ENCODE measurements at places on chromosomes 1 and 21.

- DNase-seq, result peak; percentile 40
These were observed 92.9 kb downstream of the PIGK start for GRCh38 chr1:77126307-77126706.

DNA sequence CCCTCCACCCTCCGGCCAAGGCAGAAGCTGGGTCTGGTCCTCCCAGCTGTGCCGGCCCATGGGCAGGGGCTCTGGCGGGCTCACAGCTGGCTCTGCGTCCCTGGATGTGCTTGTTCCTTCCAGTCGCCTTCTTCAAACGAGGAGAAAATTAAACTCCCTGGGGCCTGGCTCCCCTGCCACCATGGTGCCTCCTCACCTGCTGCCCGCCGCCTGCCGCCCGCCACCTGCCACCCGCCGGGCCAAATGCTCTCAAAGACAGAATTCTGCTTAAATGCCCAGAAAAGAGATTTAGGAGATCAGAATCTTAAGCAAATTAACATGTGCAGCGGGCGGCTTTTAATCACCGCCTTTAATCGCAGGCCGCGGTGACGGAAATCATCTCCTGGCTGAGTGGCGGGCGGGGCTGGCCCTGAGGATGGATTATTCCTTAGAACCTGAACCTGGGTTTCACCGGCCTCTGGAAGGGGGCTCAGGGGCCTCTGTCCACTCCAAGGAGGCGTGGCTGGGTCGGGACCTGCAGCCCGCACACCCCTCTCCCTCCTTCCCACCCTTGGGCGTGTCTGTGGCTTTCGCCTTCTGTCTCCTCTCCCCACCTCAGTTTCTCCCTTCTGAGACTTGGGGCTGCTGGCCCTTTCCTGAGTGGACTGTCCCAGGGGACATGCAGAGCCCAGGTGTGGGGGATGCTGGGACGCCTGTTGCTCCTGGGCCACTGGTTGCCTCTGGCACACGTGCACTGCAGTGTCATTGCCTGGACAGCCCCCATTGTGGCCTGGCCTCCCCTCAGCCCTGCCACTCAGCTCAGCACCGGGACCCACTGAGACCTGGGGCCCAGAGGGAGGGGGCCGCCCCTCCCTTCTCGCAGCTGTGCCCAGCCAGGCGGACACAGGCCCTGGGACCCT lies 10.5 kb upstream of the PLCH2 start:
- DNase-seq, result no peak

DNA sequence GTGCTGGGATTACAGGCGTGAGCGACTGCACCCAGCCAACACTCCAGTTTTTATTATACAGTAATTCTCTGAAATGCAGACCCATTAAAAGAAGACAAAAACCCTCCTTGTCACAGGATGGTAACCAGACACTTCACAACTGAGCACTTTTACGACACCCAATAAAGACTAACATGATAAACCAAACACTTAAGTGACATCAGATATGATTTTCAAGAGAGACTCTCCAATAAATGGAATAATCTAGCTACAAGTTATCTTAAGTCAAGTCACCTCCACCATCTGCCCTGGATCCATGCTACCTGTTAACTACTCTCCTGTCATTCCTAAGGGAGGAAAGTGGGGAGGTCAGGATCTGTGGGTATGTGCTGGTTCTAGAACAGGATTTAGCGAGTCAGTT lies 5.6 kb downstream of the GNG12 start:
- DNase-seq, result no peak

- no peak for DNase-seq
These were observed 7.8 kb downstream of the STMN1 start for GRCh38 chr1:25898223-25899015.

GRCh38 chr1:79295967-79296366 lies 289.4 kb upstream of the ADGRL4 start:
- DNase-seq, result no peak

GRCh38 chr1:230333590-230334446 lies 92.3 kb downstream of the PGBD5 start:
- DNase-seq, result no peak

DNA sequence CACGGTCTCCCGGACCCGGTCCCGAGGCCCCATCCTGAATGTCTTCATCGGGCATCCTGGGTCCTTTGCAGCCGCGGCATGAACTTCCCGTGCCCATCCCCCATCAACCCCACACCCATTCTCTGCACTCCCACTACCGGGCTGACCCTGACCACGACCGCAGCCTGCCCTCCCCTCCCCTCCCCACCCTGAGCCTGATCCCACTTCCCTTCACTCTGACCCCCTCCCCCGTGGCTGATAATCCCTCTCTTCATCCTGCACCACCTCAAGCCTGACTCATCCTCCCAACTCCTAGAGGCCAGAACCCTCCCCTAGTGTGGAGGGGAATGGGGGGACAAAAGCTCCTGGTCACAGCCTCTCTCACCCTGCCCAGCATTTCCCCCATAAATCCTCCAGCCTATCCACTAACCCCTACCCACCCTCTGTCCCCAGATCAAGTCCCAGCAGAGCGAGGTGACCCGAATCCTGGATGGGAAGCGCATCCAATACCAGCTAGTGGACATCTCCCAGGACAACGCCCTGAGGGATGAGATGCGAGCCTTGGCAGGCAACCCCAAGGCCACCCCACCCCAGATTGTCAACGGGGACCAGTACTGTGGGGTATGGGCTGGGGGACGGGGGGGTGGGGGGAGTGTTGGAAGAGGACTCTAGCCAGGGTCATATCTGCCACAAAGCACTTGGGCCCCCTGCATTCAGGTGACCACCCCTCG lies 602 bp downstream of the SH3BGRL3 start:
- DNase-seq, result no peak

DNA sequence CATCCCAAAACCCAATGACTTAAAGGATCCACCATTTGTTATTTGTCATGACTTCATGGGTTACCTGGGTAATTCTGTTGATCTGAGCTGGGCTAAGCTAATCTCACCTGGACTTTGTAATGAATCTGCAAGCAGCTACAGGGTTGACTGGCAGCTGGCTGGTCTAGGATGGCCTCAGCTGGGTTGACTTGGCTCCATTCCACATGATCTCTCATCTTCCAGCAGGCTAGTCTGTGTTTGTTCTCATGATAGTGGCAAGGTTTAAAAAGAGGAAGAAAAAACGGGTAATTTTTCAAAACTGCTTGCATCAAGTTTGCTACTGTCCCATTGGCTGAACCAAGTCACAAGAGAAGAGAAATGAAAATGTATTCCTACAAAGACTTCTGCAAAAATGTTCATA lies 24.8 kb upstream of the ZMYM4 start:
- no peak for DNase-seq

- no peak for DNase-seq
These were observed 12.4 kb upstream of the RBM15 start for GRCh38 chr1:110326826-110327225.

Measured in fibroblast of skin of left biceps (primary cell).